ENCODE measurements at places on chromosomes 16 and 17.

GRCh38 chr16:4290236-4290830, 17.5 kb upstream of the TFAP4 start:
- peak; percentile 29 for DNase-seq

DNA sequence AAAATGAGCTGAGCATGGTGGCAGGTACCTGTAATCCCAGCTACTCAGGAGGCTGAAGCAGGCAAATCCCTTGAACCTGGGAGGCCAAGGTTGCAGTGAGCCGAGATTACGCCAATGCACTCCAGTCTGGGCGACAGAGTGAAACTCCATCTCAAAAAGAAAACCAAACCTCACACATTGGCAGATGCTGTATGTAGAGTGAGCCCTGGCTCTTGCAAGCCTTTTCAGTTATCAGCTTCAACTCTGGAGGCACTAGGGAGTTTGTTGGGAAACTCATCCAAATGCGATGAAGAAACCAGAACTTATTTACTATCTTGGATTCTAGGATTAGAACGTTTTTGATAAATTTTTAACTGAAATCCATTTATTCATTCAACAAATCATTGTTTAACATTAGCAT, 56.9 kb upstream of the RASL10B start:
- no peak for DNase-seq

- peak; percentile 7 for DNase-seq
Measured at GRCh38 chr16:57394444-57394843, 10.1 kb upstream of the CCL17 start.

DNA sequence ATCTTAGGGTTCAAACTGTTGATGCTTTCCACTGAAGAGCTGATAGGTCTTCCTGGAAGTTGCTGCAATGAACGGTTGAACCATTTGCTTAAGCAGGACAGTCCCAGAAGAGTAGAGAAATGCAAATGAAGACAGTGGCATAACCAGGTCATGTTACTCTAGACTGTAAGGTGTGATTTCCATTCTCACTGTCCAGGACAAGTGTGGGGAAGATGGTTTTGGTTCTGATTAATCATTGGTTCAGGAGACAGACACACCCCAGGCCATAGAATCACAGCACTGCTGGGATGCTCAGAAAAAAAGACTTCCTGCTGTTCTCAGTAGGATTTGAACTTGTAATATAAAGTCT, 34.8 kb upstream of the XYLT2 start:
- no peak for DNase-seq

GRCh38 chr17:49551221-49552069, 24.2 kb upstream of the NXPH3 start:
- no peak for DNase-seq

DNA sequence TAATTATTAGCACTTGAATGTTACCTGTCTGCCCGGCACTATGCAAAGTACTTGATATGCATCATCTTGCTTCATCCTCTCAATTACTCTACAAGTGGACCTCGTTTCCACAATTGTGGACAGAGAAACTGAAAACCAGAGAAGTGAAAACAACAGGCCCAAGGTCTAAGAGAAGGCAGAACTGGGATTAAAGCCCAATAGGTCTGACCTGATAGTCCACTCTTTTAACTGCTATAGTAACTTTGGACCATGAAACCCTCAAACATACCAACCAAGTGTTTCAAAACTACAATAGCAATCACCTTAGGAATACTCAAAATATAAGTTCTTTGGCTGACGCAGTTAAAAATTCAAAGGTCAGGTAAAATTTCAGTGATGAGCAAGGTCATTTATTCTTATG, 7.3 kb downstream of the STAT3 start:
- no peak for DNase-seq

DNA sequence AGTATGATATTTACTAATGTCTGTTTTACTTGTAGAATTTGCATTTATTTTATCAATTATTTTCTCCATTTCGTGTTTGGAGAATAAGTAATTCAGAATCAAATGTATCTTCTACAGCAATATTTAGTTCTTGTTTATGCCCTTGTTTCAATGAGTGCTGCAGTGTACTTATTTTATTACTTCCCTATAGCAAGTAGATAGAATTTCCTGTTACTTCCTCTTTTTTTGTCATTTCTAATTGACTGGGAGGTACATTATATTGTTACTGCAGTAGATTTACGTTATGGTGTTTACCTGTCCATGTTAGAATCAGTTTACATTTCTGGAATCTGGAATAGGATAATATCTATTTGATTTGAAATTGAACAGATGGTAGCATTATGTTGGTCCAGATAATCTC, 71.2 kb downstream of the OMG start:
- no peak for DNase-seq

Data from NCI-H2029 (cell line).